ENCODE measurements at places on chromosomes 11 and 22.

- no peak for DNase-seq
These were observed 111.1 kb downstream of the NCAM1 start for GRCh38 chr11:113072237-113072858.

GRCh38 chr22:38782402-38783094 lies 11.4 kb downstream of the DNAL4 start:
- DNase-seq, result no peak

DNA sequence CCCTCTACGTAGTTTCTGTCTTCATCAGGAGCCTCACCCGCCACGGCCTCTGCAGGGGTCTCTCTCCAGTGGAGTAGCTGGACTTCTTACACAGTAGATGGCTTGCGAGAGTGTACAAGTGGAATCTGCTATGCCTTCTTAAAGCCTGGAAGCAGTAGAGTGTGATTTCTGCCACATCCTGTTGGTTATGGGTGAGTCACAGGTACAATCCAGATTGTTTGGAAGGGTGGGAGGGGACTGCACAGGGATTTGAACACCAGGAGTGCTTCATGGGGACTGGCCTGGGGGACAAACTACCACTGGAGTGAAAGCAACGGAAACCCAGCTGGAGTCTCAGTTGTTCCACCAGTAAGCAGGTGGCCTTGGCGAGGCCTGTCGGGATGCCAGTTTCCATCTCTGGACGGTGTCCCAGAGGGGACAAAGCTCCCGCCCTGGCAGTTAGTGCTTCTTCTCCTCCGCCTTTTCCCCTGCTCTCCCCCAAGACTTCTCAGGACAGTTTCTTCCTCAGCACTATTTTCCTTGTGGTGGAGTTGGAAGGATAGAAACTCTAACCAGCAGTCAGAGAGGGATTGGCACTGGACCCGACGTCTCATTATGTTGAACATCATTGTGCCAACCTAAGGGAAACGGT lies 85.0 kb upstream of the RCN1 start:
- DNase-seq, result no peak

GRCh38 chr11:121368364-121369240 lies 76.0 kb downstream of the SC5D start:
- DNase-seq, result no peak

DNA sequence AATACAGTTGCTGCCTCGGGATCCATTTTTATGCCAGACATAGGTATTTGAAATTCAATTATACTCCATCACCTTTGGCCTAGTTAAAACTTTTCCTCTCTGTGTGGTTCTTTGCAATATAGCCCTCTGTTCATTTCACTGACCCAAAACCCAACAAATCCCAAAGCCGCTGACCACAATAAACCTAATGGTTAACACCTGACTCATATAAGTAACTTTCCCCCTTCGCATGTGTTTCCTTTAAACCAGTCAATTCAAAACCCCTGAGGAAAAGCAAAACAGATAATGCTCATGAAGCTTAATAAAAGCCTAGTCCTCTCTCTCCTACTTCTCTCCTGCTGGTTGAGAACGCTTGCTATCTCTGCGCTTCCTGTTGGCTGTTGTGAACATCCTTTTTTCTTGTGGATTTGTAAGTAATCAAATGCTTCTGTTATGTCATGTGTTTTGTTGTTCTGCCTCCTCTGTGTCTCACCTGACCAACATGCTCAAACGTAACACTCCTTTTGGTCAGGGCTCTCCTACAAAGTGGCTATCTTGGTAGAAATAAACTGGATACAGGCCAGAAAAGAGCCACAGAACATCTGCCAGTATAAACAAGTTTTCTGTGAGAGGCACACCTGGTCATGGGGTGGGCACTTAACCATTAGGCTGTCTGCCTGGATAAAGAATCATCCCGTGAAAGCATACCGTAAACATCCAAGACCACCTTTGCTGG lies 652.6 kb downstream of the METTL15 start:
- DNase-seq, result no peak

GRCh38 chr11:81222491-81222890 lies 1511.2 kb downstream of the FAM181B start:
- no peak for DNase-seq

DNA sequence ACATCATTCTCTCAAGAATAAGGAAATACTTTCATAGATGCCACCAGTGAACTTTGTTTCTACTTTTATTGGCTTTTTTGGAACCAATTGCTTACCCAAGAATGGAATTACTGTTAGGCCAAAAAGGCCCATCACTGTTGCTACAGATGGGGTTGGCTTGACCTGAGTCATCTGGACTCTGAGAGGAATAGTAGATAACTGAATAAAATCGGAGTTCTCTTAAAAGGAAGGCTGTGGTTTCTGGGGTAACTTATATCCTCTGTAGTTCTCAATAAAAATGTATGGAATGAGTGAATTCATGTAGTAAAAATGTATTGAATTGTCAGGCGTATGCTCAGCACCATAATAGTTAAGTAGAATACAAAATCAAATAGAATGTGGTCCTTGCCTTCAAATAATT lies 56.6 kb downstream of the ARHGEF12 start:
- DNase-seq, result peak; percentile 58
